ENCODE measurements at places on chromosomes 1 and 21.
A peak's percentile ranks its signal among the peaks of the same experiment; 100 is the strongest.

GRCh38 chr1:153958961-153959260 is 499 bp upstream of the CRTC2 start:
- DNase-seq = no peak

DNA sequence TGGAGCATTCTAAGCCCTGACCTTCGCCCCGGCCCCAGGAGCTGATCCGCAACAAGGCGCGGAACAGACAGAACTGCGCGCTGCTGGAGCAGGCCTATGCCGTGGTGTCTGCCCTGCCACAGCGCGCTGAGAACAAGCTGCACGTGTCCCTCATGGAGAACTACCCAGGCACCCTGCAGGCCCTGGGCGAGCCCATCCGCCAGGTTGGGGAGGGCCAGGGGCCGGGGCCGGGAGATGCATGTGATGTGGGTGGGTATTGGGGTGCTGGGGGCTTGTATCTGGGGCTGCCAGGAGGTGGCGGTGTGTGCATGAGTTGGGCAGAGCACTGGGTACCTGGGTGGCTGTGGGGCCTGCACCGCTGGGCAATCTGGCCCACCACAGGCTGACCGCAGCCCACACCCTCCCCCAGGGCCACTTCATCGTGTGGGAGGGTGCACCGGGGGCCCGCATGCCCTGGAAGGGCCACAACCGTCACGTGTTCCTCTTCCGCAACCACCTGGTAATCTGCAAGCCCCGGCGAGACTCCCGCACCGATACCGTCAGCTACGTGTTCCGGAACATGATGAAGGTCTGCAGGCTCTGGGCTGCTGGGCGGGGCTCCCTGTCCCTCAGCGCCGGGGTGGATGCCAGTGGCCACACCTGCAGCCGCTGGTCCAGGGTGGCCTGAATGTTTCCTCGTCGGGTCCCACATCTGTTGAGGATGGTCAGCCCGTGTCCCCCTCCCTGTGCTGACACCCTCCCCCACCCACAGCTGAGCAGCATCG is 65.8 kb downstream of the TRIM11 start:
- DNase-seq = no peak

DNA sequence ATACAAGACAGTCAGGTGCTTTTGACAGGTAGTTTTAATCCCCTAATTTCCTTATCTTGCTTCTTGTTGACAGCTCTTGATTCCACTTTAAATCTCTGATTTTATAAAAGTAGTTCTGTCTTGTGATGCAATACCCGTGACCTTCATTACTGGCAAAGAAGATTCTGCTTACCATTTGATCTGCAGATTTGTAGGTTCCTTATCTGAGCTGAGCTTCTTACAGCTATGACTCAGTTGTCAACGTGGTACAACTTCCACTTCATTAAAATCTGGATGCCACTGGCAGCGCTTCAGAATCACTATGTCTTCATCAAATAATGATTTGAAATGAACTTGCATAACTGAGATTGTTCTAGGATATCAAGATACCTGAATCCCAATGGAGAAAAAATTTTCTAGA is 543.6 kb upstream of the B3GALT2 start:
- no peak for DNase-seq

DNA sequence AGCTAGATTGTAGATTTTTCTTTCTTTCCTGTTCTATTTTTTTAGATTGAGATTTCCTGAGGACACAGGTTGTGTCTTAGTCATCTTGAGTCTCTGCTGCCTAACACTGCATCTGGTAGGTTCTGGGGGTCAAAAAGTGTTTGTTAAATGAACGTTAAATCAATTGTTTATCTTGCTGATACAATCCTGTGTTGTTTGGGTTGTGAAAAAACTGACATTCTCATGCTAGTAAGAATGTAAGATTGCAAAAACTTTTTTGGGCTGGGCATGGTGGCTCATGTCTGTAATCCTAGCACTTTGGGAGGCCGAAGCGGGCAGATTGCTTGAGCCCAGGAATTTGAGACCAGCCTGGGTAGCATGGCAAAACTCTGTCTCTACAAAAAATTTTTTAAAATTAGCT is 3.4 kb downstream of the CTSK start:
- no peak for DNase-seq

DNA sequence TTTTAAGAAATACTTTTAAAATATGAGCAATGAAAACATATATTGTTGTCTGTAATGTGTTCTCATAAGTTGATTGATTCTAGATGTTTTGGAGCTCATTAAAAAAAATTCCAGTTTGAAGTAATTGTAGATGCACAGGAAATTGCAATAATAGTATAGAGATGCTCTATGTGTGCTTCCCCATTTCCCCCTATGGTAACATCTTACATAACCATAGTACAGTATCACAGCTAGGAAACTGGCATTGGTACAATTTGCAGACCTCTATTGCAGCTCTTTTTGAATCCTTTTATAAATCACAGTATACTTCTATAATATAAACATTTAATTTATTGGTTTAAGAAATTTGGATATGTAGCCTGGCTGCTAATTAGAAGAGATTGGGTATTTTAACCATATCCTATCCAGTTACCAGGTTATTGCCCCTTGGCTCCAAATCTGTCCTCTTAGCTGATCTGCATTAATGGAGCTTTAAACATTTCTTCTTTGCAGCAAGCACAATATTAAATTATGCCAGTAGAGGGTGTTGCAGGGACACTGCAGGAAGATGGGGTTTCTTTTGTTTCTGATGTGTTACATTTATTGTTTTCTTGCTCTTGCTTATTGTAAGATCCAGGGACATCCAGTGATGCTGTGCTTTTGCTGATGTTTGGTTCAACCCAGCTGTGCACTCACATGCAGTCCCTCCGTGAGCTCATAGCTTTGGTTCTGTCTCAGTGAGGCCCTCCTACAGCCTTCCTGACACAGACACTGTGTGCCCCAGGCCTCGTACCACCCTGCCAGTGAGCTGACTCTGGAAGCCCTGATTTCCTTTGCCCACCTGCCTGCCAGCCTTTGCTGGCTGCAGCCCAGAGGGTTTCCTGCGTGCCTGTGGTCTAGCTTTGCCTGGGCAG is 103.3 kb downstream of the RABGAP1L start:
- DNase-seq = peak; percentile 70

- peak; percentile 70 for DNase-seq
These were observed 187.0 kb downstream of the TPR start for GRCh38 chr1:186188004-186188539.

- no peak for DNase-seq
These were observed 517.5 kb downstream of the PLPP3 start for GRCh38 chr1:56061824-56062223.

- peak; percentile 30 for DNase-seq
These were observed 9.1 kb downstream of the NHLH1 start for GRCh38 chr1:160375788-160376524.

- DNase-seq = no peak
These were observed 226.4 kb upstream of the DPYD start for GRCh38 chr1:98147280-98147679.

DNA sequence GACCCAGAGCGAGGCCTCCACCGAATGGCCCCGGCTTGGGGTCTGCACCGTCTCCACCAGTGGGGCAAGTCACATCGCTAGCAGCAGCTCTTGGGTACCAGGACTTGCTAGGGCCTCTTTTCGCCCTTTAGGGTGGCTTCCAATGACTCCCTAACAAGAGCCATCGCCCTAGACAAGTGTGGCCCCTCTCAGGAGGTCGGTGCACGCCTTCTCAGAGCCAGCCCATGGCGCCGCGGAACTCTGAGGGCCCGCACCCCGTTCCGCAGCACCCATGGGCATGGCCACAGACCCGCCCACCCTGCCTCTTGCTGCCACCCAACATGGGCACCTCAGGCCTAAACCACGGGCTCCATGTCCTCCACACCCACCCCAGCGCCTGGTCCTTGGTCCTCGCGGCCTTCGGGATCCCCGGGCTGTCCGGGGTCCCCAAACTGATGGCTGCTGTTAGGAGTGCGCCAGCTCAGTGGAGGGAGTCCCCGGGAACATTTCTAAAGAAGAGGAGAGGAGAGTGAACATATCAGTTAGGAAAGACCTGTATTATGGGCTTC is 3.2 kb upstream of the CACNA1S start:
- no peak for DNase-seq

GRCh38 chr21:34548781-34549376 is 36.9 kb upstream of the KCNE1 start:
- DNase-seq = no peak

DNA sequence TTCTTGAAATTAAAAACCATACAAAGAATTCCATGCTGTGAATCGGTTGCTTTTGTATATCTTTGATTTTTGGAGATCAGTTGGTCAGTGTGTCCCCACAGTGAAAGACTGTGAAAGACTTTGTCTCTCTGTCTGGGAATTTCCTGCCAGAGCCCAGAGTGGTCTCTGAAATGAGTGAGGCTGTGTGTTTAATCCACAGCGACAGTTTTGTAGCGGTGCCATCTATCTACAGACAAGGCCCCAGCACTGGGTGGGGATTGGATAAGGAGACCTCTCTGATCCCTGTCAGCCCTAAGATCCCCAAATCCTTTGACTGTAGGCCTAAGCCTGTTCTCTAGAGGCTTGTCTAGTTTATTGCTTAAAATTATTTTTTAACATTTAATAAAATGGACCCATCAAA is 10.3 kb downstream of the GPR25 start:
- DNase-seq = no peak

DNA sequence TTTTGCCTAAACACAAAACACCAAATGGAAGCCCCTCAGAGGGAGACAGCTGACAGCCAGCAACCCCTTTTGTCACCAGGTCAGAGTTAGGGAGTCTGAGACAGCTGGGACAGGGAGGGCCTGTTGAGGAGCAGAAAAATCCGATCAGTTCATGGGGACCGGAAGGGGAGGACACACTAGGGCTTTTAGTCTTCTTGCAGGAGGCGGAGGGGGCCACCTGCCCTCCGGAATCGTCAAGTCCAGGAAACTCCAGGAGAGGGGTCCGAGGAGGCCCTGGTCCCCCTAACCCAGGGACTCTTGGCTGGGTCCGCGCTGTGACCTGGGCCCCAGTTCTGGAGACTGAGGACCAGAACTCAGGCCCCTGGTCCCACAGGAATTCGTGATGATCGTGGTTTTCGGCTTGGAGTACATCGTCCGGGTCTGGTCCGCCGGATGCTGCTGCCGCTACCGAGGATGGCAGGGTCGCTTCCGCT is 34.2 kb downstream of the KCNQ4 start:
- no peak for DNase-seq

GRCh38 chr1:109188781-109189180 is 24.9 kb upstream of the SARS1 start:
- DNase-seq = no peak

GRCh38 chr1:228927946-228928898 is 192.9 kb downstream of the RHOU start:
- DNase-seq = no peak

DNA sequence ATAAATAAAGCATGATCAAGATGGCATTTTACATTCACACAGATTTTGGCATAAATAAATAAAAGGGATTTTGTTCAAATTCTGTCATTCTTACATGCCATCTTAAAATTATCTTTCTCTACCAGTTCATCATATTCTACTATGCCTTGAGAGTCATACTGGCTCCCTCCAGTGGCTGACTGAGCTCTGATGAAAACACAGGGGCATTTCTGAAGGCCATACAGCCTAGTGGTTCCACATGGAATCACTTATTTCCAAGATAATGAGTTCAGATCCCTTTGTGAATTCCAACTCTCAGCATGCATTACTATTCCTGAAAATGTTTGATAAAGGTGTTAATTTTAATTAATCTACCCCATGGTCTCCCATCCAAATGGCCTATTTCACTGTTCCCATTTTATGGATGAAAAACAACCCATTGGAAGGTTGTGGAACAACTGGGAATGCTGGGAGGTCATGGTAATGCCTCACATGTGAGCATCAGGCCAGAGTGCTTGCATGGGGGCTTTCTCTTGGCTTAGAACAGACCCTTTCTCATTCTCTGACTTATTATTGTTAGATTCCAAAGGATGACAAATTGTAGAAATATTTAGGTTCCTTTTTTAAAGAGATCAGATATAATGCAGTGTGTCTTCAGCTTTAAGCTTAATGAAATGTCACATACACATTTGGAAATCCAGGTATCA is 622.4 kb upstream of the PKN2 start:
- peak; percentile 70 for DNase-seq

DNA sequence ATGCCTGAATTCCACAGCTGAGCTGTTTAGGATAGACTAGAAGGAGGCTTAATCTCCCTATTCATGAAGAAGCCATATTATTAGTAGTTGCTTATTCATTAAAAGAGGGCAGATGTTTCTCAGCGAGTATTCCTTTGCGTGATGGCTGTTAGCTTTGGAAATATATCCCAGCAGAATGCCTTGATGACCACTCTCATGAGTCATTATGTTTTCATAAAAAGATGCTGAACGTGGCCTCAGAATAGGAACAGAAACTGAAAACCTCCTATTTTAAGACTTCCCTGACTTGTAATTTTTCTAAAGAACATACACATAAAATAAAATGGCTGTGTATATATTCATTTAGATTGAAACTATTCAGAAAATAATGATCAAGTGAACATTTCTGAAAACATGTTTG is 9.6 kb upstream of the PLA2G4A start:
- peak; percentile 41 for DNase-seq

- no peak for DNase-seq
These were observed 12.4 kb downstream of the SLC19A2 start for GRCh38 chr1:169473347-169473746.

DNA sequence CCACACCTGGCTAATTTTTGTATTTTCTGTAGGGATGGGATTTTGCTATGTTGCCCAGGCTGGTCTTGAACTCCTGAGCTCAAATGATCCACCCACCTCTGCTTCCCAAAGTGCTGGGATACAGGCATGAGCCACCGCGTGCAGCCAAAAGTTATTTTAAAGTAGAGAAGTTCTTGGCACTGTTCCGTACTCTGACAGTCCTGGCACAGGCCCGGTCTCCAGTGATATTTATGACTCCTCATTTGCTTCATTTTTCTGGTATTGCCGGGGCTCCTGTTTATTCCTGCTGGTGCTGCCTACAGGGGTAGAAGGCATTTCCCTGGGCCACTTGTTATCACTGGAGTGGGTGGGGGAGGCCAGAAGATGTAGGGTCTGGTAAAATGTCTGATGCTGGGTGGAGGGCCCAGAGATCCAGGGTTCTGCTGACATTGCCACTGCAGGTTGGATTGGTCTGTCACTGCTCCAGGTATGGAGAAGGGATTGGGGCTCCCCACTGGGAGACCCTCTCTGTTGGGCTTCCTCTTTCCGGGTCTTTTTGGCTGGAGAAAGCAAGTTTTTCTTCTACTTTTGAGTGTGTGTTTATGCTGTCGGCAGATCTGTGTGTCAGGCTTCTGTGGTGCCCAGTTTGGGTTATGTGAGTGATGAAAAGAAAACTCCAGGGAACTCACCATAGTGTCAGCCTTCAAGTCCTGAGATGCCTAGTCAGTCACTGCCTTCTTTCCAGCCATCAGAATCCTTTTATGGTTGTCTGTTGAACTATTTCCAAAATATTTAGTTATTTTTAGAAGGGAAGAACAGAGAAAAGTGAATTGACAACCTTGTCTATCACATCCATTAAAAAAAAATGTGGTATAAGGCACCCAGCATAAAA is 4.5 kb downstream of the MROH7 start:
- no peak for DNase-seq
